T-helper 22 cell (primary cell): ENCODE measurements at places on chromosomes 2 and 18.
A peak's percentile ranks its signal among the peaks of the same experiment; 100 is the strongest.

GRCh38 chr2:182784777-182785176 lies 68.7 kb downstream of the DNAJC10 start:
- no peak for DNase-seq

DNA sequence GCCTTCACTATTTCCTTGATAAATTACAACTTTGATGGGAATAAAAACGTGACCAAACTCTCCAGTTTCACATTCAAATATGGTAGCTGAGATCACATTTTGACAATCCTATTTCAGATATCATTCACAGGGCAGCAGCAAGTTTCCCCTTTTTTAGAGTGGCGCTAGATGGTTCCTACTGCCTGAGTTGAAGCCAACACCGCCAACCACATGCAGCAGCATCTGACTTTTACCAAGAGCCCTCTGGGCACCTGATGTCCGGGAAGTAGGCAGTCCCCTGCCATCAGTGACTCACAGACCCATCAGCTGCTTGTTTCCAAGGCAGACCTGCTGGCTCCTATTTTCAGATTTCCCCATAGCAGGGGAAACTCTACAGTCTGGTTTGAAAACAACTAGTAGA lies 4.0 kb upstream of the MREG start:
- DNase-seq: peak; percentile 13

DNA sequence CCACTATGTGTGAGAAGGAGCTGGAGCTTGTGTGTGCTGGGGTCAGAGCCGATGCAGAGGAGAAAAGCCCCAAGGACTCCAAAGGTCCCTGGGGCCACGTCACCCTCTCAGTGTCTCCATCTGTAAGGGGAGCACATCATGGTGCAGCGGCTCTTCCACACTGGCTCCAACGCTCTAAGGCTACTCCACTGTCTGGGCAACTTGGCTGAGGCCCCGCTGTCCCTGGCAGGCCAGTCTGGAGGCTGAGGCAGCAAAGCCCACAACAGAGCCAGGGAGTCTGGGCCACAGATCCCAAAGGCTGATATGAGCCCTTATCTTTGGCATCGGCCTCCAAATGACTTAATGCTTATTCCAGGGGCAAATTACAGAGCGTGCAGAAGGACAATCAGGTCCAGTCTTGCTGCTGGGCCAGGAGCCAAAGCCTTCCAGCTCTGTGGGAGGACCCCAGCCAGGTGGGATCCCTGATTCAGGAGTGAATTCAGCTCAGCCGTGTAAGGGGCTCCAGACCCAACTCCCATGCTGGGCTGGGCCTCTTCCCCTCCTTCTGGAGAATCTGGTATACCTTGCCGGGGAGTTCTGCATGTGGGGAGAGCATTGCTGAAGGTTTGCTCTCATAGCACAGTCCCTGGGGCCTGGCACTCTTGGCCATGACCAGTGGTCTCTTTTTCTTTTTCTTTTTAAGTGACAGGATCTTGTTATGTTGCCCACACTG lies 1.8 kb upstream of the DUSP2 start:
- DNase-seq: peak; percentile 50

DNA sequence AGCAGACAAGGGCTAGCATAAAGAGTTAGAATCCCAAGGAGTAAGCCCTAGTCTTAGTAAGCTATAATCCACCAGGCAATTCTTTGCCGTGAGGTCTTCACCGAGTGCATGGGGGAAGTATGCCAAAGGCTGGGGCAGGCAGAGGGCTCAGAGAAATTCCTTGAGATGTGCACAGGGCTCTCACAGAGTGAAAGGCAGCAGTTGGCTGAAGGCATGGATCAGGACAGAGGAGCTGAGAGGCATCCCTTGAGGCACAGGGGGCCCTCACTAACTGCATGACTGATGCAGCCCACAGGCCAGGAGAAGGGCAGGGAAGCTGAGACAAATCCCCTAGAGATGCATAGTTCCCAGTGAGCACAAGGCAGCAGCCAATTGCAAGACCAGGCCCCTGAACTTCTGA lies 34.1 kb downstream of the PTH2R start:
- DNase-seq: no peak

GRCh38 chr2:74097574-74097973 lies 50.1 kb downstream of the BOLA3 start:
- no peak for DNase-seq

GRCh38 chr2:145079641-145080040 lies 559.7 kb upstream of the ZEB2 start:
- DNase-seq: no peak

GRCh38 chr18:7273301-7273921 lies 42.5 kb downstream of the LRRC30 start:
- no peak for DNase-seq

DNA sequence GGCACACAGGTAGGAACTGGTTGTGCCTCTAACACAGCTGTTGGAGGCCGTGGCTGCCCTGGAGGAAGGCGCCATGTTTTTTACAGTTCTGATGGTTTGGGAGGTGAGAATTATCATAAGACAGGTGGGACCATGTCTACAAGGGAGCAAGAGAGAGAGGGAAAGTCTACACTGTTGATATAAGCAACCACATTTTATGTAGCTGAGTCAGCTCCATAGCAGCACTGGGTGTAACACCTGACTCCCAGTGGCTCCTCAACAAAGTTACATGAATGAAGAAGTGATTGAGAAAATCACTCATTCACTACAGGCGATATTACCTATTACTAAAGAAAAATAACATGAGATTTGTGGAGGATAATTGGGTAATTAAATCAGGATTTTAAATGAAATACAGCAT lies 41.3 kb upstream of the ACAA2 start:
- DNase-seq: no peak

DNA sequence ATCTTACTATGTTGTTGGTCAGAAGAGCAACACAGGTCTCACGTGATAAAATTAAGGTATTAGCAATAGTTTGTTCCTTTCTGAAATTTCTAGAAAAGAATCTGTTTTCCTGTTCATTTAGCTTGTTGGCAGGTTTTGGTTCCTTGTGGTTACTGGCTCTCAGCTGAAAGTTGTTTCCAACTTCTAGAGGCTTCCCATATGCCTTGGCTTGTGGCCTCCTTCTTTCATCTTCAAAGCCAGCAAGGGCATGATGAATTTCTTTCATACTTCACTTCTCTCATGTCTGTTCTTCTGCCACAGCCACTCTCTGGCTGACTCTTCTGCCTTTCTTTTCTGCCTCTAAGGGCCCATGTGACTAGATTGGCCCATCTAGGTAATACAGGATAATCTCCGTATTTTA lies 193.7 kb downstream of the TRIB2 start:
- DNase-seq: no peak

DNA sequence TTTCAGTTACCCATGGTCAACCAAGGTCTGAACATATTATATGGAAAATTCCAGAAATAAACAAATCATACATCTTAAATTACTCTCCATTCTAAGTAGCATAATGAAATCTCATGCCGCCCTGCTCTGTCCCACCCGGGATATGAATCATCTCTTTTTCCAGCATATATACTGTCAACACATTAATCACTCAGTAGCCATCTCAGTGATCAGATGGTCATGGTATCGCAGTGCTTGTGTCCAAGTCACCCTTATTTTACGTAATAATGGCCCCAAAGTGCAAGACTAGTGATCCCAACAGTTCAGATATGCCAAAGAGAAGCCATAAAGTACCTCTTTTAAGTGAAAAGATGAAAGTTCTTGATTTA lies 43.8 kb downstream of the OSBPL6 start:
- DNase-seq: no peak

DNA sequence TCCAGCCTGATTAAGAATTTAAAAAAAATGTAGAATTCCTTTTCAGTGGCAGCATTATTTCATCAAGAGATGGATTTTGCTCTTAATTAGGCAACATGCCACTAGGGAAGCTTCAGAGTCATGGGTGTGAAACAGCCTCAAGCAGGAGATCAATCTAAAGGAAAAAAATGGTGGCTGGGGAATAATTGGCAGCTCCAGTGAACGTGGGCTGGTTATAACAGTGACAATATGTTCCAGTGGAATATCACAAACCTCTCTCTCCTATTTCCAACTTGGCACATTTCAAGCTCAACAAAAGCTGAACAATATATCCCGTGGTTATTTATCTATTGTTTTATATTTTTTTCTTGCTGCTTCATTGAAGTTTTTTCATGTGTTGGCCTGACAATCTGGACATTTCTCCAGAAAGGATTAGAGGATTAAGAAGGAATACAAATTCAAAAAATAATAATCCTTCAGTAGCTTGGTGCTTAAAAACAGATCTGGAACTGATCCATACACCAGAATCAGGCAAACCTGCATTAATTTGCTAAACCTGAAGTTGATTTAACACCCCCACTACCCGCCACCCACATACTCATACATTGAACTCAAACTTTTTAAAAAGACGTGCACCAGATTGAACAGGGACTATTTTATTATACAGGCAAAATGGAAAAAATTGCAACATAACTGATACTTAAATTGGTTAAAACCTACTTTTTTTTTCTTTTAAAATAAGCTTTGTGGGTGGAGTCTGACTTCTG lies 255.9 kb upstream of the SPRED2 start:
- no peak for DNase-seq

DNA sequence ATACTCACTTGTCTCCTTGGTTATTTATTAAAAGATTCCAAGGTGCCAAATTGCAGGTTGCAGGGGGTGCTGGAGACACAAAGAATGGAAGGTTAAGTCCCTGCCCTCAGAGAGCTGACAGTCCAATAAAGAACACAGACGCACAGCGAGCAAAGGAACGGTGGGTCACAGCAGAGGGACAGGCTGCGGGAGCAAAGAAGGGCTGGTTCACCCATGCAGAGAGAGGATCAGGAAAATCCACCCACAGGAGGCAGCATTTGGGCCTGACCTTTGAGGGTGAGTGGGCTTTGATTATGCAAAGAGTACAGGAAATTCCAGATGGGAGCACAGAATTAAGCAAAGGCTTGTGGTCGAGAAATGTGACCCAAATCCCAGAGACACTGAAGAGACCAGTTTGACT lies 45.0 kb downstream of the ZBTB7C start:
- DNase-seq: no peak

DNA sequence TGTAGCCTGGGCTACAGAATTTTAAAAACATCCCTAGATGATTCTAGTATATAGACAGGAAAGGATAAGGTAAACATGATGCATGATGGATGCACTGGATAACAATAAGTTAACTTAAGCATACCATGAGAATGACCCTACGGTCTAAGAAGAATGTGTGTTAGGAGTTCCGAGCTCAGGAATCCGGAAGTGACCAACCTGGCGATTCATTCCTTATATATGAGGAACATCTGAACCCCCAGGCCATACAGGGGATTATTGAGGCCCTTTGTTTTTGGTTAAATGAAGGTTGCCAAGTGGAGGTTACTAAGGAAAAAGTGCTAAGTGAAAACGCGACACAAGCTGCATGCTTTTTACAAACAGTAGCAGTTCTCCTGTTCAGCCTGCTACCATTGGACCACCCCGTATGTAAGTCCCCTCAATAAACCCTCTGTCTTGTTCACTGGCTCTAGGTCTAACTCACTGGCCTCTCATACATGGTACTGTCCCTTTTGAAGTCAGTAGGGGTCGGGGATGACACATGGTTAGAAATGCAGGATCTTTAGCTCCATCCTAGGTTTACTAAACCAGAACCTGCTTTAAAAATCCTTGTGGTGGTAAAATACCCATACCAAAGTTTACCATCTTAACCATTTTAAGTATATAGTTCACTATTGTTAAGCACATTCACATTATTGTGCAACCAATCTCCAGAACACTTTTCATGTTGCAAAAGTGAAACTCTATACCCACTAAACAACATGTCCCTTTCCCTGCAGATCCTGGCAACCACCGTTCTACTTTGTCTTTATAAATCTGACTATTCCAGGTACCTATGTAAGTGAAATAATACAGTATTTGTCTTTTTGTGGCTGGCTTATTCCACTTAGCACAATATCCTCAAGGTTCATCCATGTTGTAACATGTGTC lies 111.0 kb upstream of the MAP4K3 start:
- DNase-seq: no peak

DNA sequence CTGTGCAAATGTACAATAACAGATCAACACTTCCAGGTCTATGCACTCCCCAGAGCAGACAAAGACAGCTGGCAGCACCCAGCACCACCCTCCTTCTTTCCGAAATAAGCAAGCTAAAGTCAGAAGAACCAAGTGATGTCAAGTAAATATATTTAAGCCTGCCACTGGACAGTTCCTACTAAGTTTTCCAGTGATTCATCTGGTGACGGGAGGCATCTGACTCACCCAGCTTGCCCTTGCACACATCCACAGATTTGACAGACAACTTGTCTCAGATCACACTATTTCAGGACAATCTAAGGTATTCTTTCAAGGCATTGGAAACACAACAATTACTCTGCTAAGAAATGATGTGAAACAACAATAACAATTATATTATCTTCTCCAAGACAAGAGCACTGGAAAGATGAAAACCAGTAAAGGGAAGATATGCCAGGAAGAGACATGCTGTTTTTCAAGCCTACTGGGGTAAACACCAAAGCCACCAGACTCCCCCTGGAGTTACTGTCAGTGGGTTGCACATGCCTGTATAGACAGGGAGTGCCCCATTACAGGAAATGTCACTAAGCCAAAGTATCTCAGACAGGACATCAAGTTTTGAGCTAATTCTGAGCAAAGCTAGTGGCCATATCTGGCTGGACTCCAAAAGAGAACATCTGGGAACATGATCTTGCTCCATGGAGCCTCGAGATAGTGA lies 287.9 kb upstream of the KLHL29 start:
- no peak for DNase-seq

GRCh38 chr2:133561045-133561852 lies 7.0 kb downstream of the NCKAP5 start:
- DNase-seq: no peak

DNA sequence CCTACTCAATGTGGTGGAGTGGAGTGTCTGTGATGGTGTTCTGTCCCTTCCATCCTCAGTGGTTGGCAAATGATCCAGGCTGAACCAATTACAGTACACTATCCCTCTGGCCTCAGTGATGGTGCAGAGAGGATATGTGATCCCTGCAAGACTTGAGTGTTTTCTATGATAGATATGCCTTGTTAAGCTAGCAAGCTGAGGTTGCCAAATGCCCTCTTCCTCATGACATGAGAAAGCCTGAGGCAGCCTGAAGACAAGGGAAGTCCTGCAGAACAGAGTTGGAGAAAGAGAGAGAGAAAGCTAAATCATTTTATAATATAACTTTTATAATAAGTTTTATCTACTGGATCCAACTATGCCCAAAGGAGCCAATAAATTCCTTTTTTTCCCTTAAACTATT lies 41.6 kb upstream of the GORASP2 start:
- DNase-seq: no peak
